ENCODE measurements at places on chromosomes 4 and X.

- no peak for DNase-seq
Measured at GRCh38 chr4:47469951-47470350, 6.4 kb upstream of the COMMD8 start.

- no peak for DNase-seq
Measured at GRCh38 chrX:67961516-67961915, 417.7 kb downstream of the AR start.

DNA sequence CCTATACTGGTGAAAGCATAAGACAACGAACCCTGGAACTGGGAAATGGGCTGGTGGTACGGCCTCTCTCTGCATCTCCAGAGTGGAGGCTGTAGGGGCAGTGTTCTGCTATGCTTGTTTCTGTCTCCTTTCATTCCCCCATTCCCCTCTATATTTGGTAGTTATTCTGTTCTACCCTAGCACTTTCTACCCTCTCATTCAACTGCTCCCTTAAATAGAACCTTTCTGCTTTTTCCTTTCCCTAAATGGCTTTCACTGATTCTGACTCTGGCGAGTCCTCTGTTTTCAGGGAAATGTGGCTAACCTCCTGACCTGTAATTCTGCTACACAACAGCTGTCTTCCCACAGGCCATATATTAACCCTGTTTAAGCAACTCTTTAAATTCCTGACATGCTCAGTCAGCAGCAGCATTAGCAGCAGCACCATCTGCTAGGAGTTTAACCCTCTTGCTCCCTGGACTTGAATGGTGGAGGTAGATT lies 94.2 kb downstream of the CXCL13 start:
- peak; percentile 42 for DNase-seq

DNA sequence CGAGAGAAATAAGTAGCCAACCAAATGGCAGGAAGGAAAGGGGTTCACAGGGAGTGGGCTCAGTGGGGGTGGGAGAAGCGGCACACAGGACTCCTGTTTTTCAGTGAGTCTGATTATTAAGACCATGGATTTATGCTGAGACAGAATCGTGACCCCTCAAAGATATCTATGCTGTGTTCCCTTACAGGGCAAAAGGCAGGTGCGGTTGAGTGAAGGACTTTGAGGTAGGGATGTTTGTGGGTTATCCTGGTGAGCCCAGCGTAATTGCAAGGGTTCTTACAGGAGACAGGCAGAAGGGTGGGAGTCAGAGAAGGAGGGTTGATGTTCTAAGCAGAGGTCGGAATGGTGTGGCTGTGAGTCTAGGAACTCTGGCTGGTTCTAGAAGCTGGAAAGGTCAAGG lies 73.0 kb downstream of the EVC start:
- DNase-seq: no peak

- no peak for DNase-seq
Measured at GRCh38 chrX:110847334-110847733, 51.7 kb upstream of the CHRDL1 start.

GRCh38 chrX:56788717-56789122 lies 59.7 kb downstream of the NBDY start:
- no peak for DNase-seq

DNA sequence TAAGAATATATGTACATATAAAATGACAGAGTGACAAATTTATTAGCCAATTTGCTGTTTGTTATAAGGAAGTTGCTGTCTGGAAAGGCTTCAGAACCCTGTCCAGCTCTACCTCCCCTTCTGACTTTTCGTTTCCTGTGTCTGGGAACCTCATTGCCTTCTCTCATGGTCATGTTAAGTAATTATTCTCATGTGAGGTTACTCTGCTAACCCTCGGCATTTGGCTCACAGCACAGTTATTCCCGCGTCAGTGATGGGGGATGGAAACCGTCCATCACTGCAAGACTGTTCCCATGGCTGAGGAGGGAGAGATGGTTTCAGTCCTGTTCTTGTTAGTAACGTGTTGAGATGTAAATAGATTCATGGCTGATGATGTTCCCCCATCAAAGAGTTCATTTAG lies 11.9 kb downstream of the EDNRA start:
- DNase-seq: no peak

GRCh38 chr4:107068116-107068515 lies 32.0 kb upstream of the DKK2 start:
- no peak for DNase-seq

DNA sequence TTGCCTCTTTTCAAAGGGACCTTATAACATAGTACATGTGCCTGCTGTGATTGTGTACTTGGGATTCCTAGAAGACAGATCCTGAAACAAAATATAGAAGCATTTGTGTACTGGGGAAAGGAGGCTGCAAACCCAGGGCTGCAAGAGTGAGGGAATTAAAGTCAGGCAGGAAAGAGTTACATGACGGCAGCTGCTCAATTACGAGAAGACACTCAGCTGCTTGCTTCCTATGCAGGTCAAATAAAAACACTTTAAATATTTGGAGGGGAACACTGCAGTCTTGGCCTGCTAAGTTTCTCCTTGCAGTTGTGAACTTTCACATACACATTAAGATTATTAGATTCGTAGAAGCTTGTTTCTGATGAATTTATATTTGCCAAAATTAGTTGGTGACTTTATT lies 191.9 kb upstream of the CXCL13 start:
- DNase-seq: no peak

DNA sequence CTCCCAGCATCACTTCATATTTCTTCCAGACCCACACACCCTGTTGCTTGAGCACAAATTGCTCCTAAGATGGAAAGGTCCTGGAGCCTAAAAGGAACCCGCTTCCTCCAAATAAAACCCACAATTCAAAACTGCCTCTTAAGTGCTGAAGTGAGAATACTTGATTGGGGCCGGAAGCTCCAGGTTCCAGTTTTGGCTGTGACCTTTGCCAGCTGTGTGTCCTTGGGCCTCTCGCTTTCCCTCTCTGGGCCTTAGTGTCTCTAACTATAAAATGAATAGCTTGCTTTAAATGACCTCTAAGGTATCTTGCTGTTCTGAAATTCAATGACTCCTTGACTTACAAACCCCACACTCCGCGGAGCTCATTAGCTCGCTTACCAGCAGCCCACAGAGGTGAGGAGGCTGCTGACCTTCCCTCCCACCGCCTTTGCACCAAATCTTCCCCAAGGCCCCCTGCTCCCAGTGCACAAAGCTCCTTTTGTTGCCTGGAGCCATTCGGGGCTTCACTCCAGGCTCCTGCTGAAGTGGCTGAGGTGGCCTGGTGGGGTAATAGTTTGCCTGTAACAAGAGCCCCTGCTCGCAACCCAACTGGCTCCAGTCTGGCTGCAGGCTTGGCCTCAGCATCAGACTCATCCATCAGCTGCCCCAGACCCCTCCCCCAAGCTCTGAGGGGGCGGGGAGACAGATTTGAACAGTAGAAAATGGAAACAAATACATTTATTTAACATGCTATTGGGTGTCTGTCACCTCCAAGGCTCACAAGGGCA lies 21.8 kb downstream of the STARD8 start:
- no peak for DNase-seq

DNA sequence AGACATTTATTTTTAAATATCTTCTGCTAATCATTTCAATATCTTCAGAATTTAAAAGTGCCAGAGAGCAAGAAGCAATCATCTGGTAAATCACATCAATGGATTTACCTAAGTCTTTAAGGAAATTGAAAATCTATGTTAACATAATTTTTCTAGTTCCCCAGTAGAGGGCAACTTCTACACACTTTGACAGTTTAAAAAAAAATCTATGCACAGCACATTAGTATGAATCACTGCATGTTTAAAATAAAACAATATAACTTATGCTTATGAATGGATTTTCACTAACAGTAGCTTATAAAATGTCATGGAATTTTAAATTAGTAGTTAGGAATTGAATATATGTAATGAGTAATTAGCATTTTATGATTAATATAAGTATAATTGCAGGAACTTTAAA lies 126.5 kb downstream of the REELD1 start:
- DNase-seq: no peak

DNA sequence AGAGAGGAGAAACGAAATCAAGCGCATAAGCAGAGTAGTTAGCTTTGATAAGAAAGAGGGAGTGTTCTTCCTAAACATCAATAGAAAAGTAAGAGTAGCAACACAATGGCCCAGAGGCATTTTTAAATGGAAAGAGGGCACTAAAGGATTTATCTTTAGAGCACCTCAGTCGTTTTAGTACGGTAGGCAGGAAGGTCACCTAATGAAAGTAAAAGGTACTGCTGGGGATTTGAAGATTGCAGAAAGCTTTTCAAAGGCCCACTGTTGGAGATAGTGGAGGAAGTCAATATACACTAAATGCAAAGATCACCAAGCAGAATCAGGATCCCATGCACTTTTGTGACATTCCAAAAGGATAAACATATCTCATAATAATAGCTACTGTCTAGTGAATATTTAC lies 667.7 kb upstream of the GRID2 start:
- DNase-seq: no peak

GRCh38 chr4:2817701-2818350 lies 24.9 kb downstream of the SH3BP2 start:
- DNase-seq: no peak

DNA sequence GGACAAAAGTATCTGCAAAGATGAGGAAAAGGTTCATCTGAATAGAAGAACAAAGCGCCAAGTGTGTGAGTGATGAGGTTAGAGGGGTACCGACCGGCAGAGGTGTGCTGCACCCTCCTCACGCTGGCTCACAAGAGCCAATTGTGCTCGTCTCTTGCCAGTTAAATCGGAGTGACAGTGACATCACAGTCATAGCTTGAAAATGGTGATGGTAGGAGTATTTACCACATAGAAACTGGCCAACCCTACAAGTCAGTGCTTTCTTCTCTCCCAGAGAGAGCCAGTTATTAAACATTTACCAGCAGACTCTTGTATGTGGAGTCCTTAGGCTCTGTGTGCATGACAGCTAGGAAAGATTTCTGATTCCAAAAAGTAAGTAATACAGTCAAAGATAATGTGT lies 32.4 kb downstream of the CLDN22 start:
- no peak for DNase-seq

- DNase-seq: no peak
Measured at GRCh38 chr4:52853351-52853750, 8.8 kb upstream of the RASL11B start.

DNA sequence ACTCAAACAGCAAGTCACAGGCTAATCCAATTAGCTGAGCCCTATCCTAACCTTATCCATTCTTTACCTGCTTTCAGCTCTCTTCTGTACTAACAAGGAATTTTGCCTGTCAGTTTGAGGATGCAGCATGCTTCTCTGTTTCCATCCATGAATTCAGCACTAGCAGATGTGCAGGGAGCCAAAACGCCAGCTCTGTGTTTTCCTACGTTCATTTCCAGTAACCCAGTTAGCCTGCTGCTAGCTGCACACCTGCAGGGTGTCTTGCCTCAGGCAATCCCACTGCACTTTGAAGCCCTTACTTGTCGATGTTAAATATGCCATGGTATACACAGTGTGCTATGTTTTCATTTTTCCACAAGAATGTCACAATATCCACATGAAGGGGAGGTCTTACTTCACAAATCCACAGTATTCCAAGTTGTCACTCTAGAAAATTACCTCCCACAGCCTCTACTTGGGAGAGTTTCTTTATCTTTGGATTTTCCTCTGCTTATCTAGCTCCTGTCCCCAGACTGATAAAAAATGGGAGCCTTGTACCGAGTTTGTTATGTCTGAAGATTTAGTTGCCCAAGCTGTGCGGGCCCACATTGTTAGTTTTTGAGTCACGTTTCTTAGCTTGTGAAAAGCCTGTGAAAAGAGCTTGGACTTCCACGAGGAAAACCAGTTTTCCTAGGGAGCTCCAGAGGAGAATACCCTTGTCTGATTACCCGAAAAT lies 127.6 kb upstream of the HHIP start:
- no peak for DNase-seq

- DNase-seq: no peak
Measured at GRCh38 chr4:83617371-83618035, 81.6 kb downstream of the GPAT3 start.

DNA sequence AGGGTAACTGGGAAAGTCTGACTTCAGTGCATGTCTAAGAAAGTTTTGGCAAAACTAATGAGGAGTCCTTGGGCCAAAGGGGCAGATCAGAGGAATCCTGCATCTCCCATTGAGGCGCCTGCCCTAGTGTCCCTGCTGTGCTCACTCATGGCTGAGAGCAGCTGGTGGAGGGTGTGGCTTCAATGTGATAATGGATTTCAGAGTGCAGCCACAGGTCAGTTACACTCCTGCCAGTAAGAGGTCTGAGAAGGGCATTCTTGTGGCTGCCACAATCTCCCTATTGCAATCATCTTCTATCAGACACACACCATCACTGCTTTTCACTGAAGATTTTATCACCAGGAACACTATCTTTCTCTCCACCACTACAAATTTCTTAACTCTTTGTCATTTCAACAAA lies 457.1 kb downstream of the MID1IP1 start:
- no peak for DNase-seq

DNA sequence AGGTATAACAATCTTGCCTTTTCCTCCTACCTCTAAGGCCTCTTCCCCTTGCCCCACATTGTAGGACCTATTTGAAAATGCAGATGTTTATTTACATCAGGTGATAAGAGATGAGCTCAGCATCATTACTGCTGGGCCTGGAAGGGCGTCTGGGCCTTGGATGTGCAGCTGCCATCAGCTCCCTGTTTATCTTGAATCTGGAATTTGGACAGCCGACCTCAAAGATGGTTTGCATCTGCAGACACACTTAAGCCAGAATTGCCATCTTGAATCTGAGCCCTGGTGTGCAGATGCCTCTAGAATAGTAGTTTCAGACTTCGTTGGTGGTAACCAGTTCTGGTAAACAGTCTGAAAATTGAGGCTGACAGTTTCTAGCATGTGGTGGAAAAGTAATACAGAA lies 59.0 kb downstream of the FAM193A start:
- no peak for DNase-seq

- DNase-seq: no peak
Measured at GRCh38 chr4:87370068-87370467, 20.9 kb downstream of the HSD17B11 start.

- DNase-seq: no peak
Measured at GRCh38 chr4:106615961-106616360, 247.4 kb upstream of the GIMD1 start.

GRCh38 chr4:84920617-84921016 lies 45.9 kb downstream of the WDFY3 start:
- DNase-seq: no peak

DNA sequence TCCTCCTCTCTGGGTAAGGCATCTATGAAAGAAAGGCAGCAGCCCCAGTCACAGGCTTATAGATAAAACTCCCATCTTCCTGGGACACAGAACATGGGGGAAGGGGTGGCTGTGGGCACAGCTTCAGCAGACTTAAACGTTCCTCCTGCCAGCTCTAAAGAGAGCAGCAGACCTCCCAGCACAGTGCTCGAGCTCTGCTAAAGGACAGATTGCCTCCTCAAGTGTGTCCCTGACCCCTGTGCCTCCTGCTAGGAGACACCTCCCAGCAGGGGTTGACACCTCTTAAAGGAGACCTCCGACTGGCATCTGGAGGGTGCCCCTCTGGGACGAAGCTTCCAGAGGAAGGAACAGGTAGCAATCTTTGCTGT lies 89.9 kb downstream of the EFHC2 start:
- no peak for DNase-seq

Measured in iPS DF 19.7 (cell line).